ENCODE measurements at places on chromosomes 6 and 20.

GRCh38 chr6:80235647-80236046 lies 129.2 kb downstream of the BCKDHB start:
- no peak for DNase-seq

GRCh38 chr20:37343212-37343993 lies 2.5 kb upstream of the SRC start:
- DNase-seq, result no peak

DNA sequence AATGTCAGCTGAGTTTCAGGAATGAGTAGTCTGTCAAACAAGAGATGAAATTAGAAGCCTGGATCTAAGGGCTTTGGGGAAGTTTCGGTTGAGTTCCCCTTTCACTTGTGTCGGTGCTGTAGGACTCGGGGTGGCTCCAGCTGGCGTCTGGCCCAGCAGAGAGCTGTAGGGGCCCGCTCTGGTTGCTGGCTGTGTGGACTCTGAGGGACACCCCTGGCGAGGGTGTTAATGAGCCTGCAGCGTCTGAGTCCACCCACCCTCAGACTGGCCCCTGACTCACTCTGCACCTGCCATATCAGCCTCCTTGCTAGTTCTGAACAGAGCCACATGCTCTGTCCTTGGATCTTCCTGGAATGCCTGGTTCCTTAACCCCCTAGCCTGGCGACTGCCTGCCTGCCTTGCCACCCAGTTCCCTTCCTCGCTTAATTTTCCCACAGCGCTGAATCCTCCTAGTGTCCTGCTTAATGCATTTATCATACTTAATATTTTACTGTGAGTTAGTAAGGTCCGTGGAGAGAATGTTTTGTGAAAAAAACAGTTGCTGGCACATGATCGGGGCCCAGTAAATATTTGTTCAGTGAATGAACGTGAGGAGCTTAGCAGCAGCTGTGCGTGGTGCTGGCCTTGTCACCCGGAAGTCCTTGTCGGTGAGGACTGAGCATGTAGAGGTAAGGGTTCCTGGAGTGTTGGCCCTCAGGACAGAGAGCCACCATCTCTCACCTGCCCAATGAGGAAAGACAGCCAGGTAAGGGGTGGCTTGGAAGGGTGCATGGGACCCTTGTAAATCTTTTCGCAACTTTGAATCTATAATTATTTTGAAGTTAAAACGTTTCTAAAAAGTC lies 1.6 kb downstream of the DNAJC5 start:
- peak; percentile 40 for DNase-seq

- peak; percentile 69 for DNase-seq
Measured at GRCh38 chr6:25397406-25397805, 118.2 kb downstream of the CARMIL1 start.

DNA sequence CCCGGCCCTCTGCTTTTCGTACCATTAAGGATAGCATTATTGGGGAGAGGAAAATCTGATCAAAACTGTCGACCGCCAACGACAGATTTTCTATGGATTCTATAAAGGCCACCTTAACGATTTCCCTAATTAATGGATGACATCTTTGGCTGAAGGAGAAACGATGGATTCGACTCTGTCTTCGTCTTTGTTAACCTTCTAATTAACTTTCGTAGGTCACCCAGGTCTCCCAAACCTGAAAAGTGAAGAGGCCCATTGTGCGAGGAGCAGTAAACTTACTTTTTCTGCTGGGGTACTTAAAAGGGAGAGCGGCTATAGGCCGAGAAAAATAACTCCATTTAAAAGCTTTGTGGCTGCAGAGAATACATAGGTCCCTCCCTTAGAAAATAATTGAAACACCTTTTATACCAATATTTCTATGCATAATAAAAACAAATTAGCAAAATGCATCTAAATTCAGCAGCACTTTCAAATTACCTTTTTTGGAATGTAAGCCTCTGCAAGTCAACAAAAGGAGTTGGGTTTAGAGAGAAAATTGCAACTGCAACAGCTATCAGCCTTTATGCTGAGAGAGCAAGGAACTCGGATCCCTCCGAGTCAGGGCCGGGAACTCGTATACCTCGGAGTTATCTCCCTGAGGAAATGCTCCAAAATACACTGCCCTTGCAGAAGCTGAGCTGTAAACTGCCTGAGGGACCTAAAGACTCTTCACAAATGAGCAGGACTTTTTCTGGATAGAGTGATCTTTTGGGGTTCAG lies 31.4 kb upstream of the NR2E1 start:
- peak; percentile 65 for DNase-seq

GRCh38 chr6:89400912-89401399 lies 11.1 kb downstream of the RRAGD start:
- no peak for DNase-seq

DNA sequence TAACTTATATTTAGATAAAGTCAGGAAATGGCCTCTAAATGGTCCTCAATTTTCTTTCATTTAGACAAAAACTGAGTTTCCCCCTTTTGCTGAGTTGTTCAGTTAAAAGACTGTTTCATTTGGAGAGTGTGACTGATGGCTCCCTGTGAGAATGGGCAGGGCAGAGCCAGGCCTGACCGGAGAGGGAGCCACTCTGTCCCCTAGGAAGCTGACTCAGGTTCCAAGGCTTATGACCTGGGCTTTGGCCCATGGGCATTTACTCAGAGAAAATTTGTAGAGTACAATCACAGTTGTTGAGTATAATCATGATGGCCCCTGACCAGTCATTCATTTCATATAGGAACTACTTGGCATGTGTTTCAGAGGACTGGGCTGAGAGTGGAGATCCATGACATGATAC lies 37.0 kb upstream of the AIG1 start:
- no peak for DNase-seq

- no peak for DNase-seq
Measured at GRCh38 chr6:82245376-82245775, 2.2 kb downstream of the IBTK start.

DNA sequence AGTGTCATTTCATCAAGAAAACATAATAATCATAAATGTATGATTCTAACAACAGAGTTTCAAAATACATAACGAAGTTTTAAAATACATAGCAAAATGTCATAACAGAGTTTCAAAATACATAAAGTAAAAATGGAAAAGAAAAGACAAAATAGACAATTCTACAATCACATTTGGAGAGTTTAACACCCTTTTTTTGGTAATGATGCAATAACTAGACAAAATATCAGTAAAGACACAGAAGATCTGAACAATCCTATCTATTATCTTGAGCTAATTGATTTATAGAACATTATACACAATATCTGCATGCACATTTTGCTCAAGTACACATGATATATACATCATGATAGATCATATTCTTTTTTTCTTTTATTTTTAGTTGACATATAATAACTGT lies 13.4 kb upstream of the SLC17A2 start:
- DNase-seq, result no peak

DNA sequence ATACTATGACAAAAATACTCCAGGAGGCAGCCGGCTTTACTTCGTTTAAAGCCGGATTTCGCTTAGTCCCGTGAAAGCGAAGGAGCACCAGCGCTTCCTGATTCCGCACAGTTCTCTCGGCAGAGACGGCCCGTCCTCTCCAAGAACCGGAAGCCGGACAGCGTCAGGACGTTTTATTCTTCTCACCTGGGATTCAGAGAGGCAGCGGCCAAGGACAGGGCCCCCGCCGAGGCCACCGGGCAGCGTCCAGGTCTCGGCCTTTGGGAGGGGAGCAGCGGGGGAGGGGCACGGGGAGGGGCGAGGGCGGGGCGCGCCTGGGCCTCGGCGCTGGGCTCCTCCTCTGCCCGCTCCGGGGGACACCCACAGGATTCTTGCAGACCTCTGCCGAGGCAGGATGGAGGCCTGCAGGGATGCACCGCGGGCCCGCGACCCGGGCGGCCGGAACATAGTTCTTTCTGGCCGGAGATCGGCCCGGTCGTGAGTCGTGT lies 2.8 kb upstream of the DIDO1 start:
- peak; percentile 90 for DNase-seq

DNA sequence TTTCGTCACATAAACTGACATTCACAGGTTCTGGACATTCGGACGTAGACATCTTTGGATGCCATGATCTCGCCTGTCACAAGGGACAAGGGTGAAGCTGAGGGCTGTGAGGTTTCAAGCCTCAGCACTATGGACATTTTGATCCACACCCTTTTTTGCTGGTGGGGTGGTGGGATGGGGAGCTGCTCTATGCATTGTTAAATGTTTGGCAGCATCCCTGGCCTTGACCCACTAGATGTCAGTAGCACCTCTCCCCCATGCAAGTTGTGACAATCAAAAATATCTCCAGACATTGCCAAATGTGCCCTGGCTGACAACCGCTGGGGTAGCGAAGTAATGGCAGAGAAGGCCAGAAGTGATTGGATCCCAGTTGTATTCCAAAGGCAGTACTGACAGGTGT lies 229.4 kb downstream of the TSHZ2 start:
- no peak for DNase-seq

- DNase-seq, result no peak
Measured at GRCh38 chr6:170438861-170439260, 114.2 kb downstream of the PSMB1 start.

GRCh38 chr20:35009665-35010328 lies 54.1 kb downstream of the MYH7B start:
- DNase-seq, result no peak

- no peak for DNase-seq
Measured at GRCh38 chr6:160851031-160851430, 140.5 kb upstream of the MAP3K4 start.

DNA sequence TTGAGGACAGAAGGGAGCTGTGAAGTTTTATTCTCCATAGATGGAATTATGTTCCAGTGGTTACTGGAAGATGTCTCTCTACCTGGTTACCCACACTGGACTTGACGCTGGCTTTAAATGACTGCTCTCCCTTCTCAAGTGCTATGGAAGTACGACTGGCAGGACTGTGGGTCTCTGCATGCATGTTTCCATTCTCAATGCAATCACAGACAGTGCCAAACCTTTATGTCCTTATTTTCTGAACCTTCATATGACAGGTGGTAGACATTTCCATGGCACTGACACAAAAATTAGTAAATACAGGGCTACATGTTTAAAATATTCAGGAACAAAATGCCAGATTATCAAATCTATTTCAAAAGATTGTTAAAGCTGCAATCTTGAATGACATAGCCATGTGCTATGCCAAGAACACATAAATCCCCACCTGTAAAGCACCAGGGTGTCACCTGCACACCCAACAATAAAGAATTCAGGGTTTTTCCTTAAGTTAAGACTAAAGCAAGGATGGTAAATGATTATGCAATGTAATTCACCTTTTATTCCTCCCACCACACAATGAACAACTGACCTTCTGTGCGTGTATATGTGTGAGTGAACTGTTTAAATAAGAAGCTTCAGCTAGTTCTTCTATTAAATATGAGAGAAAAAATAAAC lies 153.3 kb upstream of the ENPP5 start:
- no peak for DNase-seq

- no peak for DNase-seq
Measured at GRCh38 chr20:38751360-38751976, 3.2 kb downstream of the ACTR5 start.

- DNase-seq, result no peak
Measured at GRCh38 chr6:136750696-136751521, 41.4 kb downstream of the MAP3K5 start.

DNA sequence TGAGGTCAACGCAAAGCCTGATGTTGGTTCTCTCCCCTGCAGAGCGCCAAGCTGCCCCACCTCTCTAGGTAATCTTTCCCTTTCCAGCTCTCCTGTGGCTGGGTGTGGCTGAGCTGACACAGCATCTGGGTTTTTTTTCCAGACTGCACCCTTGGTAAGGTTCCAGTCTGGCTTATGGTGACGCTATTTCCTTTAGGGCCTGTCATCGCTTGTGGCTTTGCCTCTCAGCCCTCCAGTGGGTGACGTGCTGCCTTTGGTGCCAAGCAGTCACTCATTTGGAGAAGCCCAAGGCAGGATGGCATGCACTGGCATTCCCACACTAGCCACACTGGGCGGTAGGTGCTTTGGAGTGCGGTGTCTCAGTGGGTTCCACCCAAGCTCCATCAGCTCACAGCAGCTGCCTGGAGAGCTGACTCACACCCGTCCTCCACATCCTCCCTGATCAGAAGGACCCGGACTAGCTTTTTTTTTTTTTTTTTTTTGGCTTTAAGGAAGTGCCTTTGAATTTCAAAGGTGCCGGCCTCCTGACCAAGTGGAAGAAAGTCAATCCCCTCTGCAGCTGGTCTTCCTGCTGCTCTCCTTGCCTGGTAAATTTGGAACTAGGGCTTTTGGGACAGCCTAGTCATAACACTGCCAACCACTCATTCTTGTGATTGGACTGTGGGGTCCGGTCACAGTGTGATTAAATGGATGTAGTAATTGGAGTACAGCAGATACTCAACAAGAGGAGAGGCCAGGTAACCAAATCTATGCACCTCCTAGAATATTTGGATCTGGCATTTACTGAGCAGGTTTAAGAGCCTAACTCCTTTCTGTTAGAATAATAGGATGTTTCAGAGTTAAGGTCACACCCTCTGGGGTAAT lies 153.6 kb downstream of the CD83 start:
- no peak for DNase-seq

DNA sequence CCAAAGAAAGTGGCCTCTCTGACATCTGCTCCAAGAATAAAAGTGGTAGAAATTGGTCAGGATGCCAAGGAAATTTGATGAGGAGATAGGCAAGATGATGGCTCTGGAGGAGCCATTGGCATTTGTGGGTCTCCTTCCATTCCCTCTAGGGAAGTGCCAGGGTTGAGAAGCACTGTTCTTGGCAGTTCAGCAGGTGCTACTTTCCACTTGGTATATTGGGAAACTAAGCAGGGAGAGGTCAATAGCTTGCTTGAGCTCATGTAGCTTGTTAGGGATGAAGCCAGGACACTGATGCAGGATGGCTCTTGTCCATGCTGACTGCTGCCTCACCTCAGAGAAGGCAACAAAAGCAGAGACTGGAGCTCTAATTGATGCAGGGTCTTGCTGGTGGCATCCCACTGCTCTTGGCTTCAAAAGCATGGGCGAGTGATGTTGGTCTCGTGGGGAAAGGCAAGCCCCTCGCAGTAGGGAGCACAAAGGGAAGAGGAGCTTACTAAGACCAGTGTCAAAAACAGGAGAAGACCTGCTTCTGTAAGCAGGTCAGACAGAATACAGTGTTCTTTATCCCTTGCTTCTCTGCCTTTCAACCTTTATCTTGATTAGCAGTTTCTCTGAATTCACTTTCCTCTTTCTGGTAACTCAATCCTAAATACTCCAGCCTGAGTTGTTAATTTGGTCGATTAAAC lies 73.1 kb upstream of the RIPOR2 start:
- no peak for DNase-seq

- DNase-seq, result peak; percentile 39
Measured at GRCh38 chr20:23826541-23827021, at the start of gene CST2. CST2 (minus strand) TSS chr20:23826729; CDS start chr20:23826660, 69 bp downstream.

DNA sequence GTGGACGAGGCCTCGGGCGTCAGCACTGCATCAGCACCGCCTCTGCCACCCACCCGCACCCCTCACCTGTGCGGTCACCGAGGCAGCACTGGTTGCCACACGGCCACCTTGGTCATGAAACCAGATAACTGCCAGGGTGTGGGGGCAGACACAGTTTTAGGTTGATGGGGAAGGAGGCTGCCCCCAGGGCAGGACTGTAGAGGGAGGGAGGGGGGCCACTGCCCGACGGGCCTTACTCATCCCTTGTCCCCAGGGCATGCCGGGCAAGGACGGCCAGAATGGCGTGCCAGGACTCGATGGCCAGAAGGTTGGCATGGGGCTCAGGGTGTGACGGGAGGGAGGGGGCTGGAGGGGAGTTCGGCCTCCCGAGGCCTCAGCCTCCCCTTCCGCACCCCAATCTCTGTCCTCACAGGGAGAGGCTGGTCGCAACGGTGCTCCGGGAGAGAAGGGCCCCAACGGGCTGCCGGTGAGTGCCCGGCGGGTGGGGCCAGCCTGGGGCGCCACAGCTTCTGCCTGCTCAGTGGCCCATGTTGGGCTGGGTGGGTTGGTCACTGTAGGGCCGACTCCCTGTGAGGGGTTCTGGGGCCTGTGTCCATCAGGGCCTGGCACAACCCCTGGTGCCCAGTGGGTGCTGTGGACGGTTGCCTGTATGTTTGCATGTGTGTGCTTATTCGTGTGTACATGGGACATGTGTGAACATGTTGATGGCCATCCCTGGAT lies 11.8 kb downstream of the COL9A3 start:
- DNase-seq, result no peak
